ENCODE measurements at places on chromosomes 12 and 14. TPM values are rescaled to one million over a fixed set of nuclear protein-coding genes. Genes with fewer than 3 reads are reported as not detected.

NANOG gene
- total RNA-seq = not detected

DNA sequence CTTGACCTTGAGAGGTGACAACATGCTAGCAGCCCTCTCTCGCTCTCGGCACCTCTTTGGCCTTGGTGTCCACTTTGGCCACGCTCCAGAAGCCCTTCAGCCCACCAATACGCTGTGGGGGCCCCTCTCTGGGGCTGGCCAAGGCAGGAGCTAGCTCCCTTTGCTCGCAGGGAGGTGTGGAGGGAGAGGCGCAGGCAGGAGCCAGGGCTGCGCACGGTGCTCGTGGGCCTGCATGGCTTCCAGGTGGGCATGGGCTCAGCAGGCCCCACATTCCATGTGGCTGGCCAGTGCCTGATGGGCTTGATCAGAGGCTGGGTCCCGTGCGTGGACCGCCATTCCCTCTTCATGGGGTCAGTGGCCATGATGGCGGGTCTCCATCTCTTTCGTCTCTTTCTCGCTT lies 1237.0 kb upstream of the USP15 start:
- DNase-seq = no peak

AMDHD1 gene
- total RNA-seq = 0.43 TPM

- DNase-seq = no peak
These were observed 27.5 kb downstream of the FLVCR2 start for GRCh38 chr14:75605916-75606315.

NAA30 gene
- 13.6 TPM for total RNA-seq

- DNase-seq = peak; percentile 11
These were observed 439.3 kb upstream of the PRICKLE1 start for GRCh38 chr12:43028826-43029225.

- DNase-seq = no peak
These were observed 32.9 kb upstream of the TTC7B start for GRCh38 chr14:90848944-90849731.

NGB gene
- total RNA-seq = not detected

DNA sequence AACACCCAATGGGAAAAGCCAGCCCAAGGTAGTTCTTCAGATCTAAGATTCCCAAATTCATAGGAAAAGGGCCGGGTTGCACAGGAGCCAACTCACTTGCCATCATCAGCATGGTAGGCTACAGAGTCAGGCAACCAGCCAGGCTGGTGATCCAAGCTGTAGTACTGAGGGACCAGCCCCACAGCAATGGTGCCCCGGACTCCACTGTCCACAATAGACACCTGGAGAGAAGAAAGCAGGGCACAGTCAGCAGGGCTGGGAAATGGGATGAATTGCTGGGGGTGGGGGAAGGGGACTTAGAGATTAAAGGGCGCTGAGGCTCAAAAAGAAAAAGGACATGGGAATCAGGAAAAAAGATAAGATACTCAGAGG lies 4.2 kb downstream of the SPRYD3 start:
- DNase-seq = no peak

- no peak for DNase-seq
These were observed 51.8 kb downstream of the ISCA2 start for GRCh38 chr14:74545386-74545785.

GRCh38 chr12:116358893-116359761 lies 81.6 kb upstream of the MED13L start:
- DNase-seq = peak; percentile 86

- no peak for DNase-seq
These were observed 12.7 kb upstream of the SVOP start for GRCh38 chr12:109033239-109034196.

DNA sequence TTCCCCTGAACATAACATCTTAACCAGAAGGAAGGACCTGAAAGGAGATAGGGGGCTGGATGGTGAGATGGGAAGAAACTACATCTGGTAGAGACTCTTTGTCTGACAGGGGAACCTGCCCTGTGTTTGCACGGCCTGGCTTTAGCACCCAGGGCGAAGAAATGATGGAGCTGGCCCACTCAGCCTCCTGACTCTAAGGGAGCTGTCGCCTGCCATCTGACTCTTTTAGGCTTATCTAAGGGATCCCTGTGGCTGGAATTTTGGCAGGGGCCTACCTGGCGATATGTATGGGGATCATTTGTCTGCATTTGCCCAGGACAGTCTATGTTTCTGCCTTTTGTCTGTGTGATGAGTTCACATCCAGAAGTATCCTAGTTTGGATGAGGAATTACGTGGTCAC lies 15.6 kb upstream of the CACNA2D4 start:
- no peak for DNase-seq

GRCh38 chr12:125382926-125383325 lies 317.7 kb downstream of the AACS start:
- no peak for DNase-seq

- DNase-seq = no peak
These were observed 303.0 kb upstream of the RTL1 start for GRCh38 chr14:101206556-101206955.

OR6C1 gene
- not detected for total RNA-seq

DNA sequence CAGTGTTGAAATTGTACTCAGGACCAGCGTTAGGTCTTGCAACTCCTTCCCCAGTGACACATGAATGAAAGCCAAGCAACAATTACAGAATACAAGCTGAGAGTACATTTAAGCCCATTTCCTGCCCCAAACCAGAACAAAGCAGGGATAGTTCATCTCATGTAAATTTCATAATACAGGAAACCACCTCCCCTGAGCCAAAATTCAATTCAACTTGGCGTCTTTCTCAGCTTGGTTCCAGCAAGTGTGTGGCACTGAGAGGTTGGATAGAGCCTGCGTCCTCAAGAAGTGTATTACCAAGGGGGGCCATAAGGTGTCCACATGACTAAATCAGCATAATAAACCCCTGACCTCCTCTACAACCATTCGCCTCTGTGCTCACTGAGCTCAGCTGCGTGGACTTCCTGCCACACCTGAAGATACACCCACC lies 278.9 kb upstream of the CRY1 start:
- DNase-seq = peak; percentile 85

DNA sequence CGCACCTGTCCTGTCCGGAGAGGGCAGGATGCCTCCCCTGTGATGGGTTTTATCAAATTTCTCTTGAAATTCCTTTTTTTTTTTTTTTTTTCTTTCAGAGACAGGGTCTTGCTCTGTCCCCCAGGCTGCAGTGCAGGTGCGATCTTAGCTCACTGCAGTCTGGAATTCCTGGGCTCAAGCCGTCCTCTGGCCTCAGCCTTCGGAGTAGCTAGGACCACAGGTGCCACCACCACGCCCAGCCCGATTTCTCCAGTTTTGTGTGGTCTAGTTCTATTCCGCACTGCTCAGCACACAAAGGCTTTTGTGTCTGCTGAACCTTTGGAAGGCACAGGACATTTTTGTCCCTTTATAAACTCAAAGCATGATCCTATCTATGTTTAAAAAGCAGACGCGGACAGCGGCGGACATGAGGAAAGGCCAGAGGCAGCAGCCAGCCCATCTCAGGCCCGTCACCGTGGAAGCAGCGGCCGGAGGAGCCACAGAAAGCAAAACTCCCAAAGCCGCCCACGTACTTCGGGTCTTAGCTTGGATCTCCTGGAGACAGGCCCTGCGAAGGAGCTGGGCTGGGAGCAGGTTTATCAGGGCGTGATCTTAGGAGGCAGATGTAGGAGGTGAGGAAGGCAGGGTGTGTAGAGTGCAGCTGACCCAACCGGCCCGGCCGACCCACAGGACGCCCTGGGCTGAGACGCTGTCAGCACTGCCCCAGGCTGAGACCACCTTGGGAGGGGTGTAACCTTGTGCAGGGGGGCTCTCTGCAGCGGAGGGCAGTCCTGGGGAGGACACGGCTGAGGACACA lies 30.9 kb upstream of the FBRSL1 start:
- DNase-seq = no peak

DNA sequence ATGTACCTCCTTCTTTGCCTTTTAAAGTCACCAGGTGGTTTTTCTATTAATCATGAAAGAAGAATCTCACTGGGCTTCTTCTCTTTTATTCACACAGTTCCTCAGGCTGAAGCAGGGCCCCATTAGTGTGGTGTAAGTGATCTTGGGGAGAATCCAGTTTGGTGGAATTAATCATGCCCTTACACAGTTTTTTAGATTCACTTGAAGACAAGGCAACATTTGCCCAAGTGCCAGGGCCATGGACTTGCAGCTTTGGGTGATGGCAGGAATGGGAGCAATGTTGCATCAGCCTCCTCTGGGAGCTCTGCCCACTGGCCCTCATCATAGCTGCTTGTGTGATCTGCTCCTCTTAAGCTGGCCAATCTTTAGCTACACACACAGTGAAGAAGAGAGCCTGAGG lies 33.8 kb downstream of the KCNK10 start:
- no peak for DNase-seq

DNA sequence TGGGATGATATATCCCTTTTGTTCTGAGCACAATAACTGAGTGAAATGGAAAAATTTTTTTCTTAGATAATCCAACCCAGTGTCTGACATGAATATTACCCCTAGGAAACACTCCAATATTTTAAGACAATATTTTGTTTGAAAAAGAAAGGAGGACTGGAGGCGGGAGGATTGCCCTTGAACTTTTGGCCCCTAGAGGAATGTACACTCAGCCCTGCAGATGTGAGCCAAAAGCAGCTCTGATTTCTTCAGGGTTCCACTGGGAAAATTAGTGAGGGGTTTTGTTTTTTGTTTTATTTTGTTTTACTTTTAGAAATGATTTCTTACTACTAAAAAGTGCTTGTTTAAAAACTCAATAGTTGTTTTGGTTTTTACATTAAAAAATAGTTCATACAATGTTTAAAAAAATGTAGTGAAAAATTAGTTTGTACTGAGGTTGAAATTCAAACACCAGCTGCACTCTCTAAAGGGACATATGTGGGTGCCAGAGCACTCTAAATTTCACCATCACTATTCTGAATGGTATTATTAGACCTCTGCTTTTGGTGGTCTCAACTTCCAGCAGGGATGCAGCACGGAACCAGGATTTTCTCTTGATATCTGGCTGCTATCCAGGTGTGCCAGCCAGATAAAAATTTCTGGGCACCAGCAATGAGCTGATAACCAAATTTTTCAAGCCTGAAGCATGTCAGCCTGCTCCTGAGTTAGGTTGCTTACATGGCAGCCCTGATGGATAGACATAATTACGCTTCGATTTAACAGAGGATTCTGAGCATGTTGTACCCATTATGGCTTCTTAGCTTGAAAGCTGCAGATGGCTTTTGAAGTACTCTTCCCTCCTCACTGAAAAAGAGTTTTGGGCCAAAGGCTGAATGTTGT lies 141.9 kb downstream of the ANO6 start:
- DNase-seq = no peak

DNA sequence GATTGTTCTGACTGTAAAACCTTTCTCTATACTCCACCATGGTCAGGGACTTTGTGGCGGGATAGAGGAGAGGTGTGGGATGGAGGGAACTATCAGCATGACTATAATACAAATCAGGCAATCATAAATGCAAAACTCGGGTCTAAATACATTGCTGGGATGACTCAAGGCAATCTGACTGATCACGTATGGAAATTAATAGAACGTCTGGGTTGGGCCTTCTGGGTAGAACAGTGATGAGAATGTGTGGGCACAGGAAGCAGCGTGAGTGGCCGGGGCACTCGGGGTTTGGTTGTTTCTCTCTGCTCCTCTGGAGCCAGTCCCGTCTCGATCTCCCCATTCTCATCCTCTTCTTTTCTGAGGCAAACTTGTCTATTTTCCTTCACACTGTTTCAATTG lies 485.8 kb downstream of the VRK1 start:
- no peak for DNase-seq

DNA sequence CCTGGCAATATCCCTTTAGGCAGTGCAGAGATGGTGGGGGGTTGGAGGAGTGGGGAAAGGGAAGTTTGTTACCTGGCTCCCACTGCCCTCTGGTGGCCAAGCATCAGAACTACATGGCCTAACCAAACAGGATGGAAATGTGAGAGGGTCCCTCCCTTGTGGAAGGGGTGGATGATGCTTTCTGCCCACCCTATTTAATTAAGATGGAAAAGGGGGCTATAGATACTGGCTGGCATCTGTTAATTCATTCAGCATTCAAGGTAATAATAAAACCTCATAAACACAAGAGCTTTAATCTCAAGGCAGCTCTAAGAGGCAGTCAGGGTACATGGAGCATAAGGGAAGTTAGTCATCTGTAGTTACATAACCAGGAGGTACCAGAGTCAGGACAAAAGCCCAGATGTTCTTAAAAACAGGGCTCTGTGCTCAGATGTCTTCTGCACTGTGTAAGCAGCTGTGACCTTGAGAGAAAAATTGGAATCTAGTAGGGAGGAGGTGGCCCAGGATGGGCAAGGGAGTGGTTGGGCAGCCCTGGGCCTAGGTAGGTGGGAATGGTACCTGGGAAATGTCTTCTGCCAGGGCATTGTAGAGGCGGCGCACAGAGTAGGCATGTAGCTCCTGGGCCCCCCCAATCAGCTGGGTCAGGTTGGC lies 4.6 kb downstream of the AP1G2 start:
- DNase-seq = peak; percentile 56

DNA sequence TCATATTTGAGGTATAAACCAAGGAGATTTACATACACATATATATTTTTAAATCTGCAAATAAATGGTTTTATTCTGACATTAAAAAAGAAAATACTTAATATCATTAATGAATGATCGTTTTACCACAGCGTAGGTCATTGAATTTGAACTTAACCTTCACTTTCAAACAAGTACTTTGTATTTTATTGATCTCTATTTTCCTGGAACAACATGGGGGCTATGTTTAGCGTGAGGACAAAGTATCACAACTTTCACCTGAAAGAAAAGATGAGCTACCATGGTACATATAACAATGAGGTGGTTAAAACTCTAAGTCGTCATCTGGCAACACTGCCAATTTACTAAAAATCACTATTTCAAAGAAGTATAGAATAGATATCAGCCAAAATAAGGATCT lies 6.0 kb downstream of the GYS2 start:
- no peak for DNase-seq

DNA sequence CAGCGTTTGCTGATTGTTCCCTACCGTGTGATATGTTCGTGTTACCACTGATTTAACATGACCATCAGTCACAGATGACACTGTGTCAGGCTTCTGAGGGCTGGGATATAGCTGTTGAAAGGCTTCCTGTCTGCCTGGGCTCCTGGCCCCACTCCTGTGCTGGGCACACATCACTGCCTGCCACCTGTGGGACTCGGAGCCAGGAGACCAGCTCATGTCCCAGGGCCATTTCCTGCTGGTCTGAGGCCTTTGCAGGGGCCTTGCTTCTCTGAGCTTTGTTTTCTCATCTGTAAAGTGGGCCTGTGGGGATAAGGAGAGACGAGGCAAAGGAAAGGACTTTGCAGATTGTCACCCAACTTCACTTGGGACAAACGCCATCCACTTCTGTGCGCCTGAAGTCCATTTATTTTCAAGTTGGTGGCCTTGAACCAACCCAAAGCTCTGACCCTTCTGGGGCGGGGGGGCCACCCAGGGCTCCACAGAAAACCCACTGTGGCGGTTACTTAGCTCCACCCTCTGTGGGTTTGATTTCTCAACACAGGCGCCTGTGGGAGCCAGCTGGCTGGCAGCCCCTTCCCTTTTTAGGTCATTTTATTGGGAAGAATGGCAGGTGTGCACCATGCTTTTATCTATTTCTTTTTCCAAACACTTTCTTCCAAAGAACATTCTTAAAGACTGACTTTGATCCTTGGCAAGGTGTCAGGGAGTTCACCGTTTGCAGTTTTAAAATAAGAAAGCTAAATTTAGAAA lies 54.1 kb downstream of the BEGAIN start:
- DNase-seq = no peak

Data from HT1080 (cell line).